ENCODE measurements at places on chromosomes 2 and 18.

GRCh38 chr18:66210875-66211274, 393.0 kb downstream of the CDH19 start:
- no peaks in the 10 kb centered on the region for H3K36me3 ChIP-seq
- H3K4me3 ChIP-seq = no peak overlapping the region
- no peak overlapping the region for H3K27ac ChIP-seq
- no peaks in the 10 kb centered on the region for H3K27me3 ChIP-seq
- no peak for DNase-seq

DNA sequence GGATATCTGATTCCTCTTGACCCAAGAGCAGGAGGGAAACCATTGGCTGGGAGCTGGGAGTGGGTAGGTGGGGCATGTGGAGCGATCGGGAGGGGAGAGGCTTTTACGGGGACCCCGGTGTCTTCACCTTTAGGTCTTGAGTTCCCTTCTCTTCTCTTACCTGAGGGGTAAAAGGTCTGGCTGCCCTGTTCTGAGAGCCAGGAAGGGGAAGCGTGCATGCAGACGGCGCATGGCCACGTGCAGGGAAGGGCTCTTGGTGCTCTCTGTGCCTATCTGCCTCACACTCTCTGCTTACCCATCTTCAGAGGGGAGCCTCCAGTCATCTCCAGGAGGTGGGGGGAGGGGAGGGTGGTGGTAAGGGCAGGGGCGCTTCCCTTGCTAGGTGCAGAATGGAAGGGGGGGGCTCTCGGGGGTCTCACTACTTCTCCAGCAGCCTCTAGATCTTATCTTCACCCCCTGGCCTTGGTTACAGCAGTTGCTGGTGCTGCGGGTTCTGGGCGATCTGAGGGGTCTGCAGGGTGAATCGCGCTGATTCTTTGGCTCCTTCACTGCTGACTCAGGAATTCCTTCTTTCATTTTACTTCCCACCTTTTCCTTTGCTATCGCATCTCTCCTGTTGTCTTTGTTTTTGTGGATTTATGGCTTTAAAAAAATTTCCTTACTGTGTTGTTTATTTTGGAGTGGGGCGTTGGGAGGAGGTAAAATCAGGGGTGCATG, 225.8 kb upstream of the HS6ST1 start:
- H3K4me3 ChIP-seq = no peak overlapping the region
- DNase-seq = no peak
- H3K27ac ChIP-seq = no peak overlapping the region
- H3K36me3 ChIP-seq = no peaks in the 10 kb centered on the region

DNA sequence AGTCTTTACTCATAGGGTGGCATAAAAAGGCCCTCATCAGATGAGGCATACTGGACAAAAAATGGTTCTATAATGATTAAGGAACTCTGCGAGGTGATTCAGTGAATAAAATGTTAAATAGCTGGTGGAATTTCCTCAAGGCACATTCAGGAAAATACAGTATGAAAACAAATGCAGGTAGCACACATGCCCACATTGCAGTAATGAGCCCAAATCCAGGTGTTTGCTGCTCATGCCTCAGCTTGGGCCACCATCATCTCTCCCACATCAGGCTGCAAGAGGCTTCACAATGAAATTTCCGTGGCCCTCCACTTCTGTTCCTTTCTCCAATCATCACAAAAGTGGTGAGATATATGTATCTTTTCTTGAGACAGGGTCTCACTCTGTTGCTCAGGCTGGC, 298.3 kb downstream of the NBAS start:
- H3K36me3 ChIP-seq = peaks cover under 1% of the 10 kb centered on the region
- no peaks in the 10 kb centered on the region for H3K27me3 ChIP-seq
- H3K27ac ChIP-seq = no peak overlapping the region
- no peak overlapping the region for H3K4me3 ChIP-seq
- DNase-seq = no peak

DNA sequence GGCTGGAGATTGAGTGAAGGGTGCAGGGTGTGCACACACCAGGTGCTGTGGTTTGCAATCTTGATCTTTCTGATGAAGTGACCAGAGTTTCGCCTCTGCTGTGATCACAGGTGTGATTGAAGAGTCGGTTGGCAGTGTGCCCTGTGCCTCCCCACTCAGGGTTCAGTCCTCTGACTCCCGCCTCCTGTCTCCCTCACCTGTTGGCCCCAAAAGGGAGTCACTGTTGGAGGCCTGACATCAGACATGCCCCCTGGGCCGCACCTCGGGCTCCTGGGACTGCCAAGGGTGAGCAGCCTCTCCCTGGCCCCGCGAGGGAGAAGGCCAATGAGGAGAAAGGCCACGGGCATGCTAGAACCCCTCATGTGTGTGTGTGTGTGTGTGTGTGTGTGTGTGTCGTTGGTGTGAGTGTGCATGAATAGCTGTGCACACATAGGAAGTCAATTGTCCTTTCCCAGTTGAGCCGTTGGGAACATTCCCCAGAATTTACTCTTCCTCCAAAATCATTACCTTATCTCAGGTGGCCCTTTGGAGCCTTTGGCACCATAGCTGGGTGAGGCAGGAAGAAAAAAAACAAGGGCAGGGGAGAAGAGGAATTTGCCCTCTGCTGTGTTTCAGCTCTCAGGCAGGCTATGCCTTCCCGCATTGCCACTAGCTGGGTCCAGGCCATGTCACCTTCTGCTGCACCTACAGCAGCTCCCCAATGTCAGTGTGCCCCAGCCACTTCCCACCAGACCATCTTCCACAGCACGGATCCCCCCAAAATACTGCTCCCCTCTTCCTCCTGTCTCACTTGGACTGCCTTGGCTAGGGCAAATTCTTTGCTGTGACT, 78.1 kb upstream of the LAPTM4A start:
- H3K4me1 ChIP-seq = no peaks in the 10 kb centered on the region
- no peak overlapping the region for H3K4me3 ChIP-seq
- no peaks in the 10 kb centered on the region for H3K27me3 ChIP-seq

- no peaks in the 10 kb centered on the region for H3K27me3 ChIP-seq
- no peak overlapping the region for H3K27ac ChIP-seq
- no peak for DNase-seq
- no peak overlapping the region for H3K4me3 ChIP-seq
- no peaks in the 10 kb centered on the region for H3K4me1 ChIP-seq
These were observed 30.8 kb upstream of the PUM2 start for GRCh38 chr2:20381457-20381856.

DNA sequence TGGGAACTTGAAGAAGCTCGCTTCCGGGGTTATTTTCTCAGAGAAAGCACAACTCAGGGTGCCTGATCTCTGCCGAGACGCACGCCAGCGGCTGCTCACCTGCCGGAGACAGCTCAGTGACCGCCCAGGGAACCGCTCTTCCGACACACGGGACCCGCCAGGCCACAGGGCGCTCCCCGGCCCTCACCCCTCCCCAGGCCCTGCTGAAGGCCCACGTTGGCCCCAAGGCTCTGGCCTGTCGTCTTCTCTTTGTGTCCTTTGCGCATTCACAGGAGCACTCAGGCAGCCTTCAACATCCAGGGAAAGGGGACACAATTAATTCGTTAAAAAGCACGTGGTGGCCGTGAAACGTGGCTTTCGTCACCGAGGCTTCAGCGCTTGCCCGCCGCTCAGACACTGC, 276.3 kb upstream of the SALL3 start:
- H3K27ac ChIP-seq = no peak overlapping the region
- DNase-seq = peak; percentile 6
- H3K27me3 ChIP-seq = no peaks in the 10 kb centered on the region
- no peak overlapping the region for H3K4me3 ChIP-seq

- H3K36me3 ChIP-seq = no peaks in the 10 kb centered on the region
- H3K4me1 ChIP-seq = no peaks in the 10 kb centered on the region
- no peaks in the 10 kb centered on the region for H3K27me3 ChIP-seq
- no peak overlapping the region for H3K27ac ChIP-seq
- DNase-seq = no peak
These were observed 816.2 kb downstream of the NRXN1 start for GRCh38 chr2:50215736-50216135.

DNA sequence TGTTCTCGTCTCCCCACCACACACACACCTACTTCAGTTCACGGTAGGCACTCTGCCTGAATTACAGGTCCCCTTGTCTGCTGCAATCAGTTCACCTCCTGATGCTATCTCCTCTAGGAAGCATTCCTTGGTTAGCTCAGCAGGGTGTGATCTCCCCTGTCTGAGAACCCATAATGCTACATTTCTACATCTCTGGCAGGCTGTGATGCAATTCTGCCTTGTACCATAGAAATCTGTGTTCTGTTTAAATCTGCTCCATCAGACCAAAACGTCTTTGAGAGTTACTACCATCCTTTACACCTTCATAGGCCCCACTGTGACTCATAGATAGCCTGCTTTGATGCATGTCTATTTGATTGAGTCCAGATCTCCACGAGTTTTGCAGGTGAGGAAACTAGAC, 103.9 kb downstream of the TTC32 start:
- no peak for DNase-seq
- no peak overlapping the region for H3K27ac ChIP-seq
- H3K27me3 ChIP-seq = no peaks in the 10 kb centered on the region
- no peak overlapping the region for H3K4me3 ChIP-seq
- no peaks in the 10 kb centered on the region for H3K4me1 ChIP-seq
- H3K36me3 ChIP-seq = no peaks in the 10 kb centered on the region

GRCh38 chr18:74289137-74289536, 2.6 kb downstream of the CYB5A start:
- H3K27ac ChIP-seq = 0 out of 2 replicates have a peak overlapping the region, but pooled peaks have one; percentile 13
- H3K4me1 ChIP-seq = peaks cover 37% of the 10 kb centered on the region
- no peak overlapping the region for H3K4me3 ChIP-seq
- DNase-seq = no peak
- H3K27me3 ChIP-seq = no peaks in the 10 kb centered on the region
- no peaks in the 10 kb centered on the region for H3K36me3 ChIP-seq

DNA sequence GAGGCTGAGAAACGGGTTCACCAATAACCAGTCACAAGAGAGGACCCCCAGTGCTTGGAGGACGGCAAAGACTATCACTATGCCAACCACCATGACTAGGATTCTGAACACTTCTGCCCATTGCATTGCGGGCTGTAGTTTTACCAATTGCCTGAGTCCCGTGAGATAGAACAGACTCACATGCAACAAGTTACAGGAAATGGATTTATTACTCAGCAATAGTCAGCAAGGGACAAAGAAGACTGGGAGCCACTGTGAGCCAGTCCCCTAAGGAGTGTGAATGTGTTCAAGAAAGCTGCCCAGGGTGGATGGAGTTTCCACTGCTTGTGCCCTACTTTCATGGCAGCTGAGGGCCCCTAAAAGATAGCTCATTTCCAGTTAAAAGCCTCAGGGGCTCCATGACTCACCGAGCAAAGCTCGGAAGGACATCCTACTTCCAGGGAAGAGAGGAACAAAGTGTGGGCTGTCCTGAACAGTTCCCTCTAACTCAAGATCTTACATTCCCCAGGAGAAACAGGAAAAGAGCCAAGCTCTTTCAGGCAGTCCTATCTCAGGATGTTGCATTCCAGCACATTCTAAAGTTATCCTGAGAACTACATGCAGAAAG, 54.4 kb downstream of the SLC4A3 start:
- H3K36me3 ChIP-seq = no peaks in the 10 kb centered on the region
- peaks cover 4% of the 10 kb centered on the region for H3K4me1 ChIP-seq
- no peak overlapping the region for H3K27ac ChIP-seq
- H3K27me3 ChIP-seq = no peaks in the 10 kb centered on the region

- no peak for DNase-seq
- no peaks in the 10 kb centered on the region for H3K27me3 ChIP-seq
These were observed 37.1 kb downstream of the AGFG1 start for GRCh38 chr2:227509076-227509475.

GRCh38 chr2:9815844-9816279, 27.4 kb upstream of the TAF1B start:
- no peak overlapping the region for H3K4me3 ChIP-seq
- H3K27me3 ChIP-seq = no peaks in the 10 kb centered on the region
- H3K27ac ChIP-seq = no peak overlapping the region
- no peak for DNase-seq

DNA sequence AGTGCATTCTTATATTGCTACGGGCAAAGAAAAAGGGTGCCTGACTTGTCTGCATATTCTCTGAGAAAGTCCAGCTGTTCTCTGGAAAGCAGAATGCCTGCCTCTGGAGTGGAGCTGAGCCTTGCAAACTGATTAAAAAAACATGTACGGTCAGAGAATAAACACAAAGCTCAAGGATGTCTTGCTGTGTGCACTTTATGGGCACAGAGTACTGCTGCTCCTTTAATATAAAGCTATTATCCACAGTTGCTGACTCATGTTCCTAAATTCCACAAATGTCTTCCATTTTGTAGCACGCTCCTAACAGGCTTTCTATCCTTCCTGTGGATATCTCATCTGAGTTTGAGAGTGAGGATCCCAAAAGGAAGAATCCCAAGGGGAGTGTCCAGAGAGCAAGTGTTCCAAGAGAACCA, 229.0 kb downstream of the MREG start:
- H3K4me3 ChIP-seq = no peak overlapping the region
- no peaks in the 10 kb centered on the region for H3K4me1 ChIP-seq
- H3K27me3 ChIP-seq = no peaks in the 10 kb centered on the region

DNA sequence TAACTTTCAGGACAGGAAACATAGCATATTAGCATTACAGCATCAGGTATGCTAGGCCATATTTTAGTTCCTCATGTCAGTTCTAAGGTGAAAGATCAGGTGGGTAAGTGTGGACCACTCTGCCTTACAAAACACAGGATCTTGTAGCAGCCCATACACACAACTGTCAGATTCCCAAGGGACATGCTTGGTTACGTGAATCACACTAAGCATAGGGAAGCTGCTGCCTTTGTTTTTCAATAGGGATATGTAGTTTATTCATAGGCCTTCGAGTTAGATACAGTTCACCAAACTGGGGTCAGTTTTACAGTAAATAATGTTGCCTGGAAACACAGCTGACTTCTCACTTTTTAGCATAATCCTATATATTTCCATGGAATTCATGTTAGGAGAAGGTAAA, 116.1 kb upstream of the OTX1 start:
- peaks cover 14% of the 10 kb centered on the region for H3K4me1 ChIP-seq
- peak; percentile 16 for DNase-seq
- H3K27ac ChIP-seq = no peak overlapping the region
- H3K36me3 ChIP-seq = no peaks in the 10 kb centered on the region
- no peak overlapping the region for H3K4me3 ChIP-seq

DNA sequence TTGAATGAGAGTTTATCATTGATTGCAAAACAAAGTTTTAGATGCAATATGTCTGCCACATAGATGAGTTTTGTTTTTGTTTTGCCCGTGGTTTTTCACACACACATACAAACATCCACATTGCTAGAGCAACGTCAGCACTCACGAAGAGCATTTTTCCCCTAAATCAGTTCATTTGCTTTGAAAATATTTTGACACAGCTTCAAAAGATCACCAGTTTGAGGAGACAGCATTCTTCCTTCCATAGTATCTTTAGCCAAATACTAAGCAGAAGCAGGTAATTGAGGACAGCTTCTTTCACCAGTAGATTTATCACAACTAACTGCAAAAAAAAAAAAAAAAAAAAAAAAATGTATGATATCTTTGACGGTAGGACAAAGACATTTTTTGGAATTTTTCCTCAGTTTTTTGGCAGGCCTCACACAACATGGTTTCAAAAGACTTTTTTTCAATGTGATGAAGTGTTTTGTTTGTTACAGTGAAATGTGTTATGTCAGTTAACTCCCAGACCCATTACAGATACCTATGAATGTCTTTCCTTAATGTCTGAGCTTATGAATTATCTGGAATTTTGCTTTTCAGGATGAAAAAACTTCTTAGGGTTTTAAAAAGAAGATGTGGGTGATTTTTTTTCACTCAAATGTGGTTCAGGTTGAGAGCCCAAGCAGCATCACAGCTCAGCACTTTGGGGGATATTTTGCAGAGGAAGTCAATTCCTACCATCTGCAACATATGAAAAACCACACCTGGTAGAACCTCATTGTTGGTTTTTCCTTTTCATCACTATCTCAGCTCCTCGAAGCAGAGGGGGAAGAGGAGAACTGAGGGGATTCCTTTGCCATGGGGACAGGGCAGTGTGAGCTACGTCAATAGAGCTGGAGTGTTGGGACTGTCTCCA, 31.6 kb downstream of the AOX1 start:
- H3K36me3 ChIP-seq = no peaks in the 10 kb centered on the region
- no peaks in the 10 kb centered on the region for H3K27me3 ChIP-seq
- H3K27ac ChIP-seq = no peak overlapping the region
- no peak overlapping the region for H3K4me3 ChIP-seq
- no peak for DNase-seq
- H3K4me1 ChIP-seq = no peaks in the 10 kb centered on the region
